ENCODE measurements at places on chromosomes 5 and 9.

DNA sequence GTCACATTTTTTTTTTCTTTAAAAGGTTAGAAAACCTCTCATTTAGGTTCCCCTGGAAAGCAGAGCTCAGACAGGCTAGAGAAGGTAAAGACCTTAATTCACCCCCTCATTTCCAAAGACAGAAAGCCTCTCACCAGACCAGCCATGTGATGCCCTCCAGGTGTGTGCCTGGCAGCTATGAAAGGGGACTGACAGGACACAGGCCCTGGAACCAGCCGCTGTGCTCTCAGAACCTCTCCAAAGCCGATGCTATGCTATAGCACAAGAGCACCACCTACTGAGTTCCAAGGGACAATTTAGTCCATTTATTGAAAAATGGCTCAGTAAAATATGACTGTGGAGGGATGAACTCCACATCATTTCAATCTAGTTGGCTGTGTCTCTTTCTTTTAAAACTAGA is 48.8 kb downstream of the FANCC start:
- no peak for DNase-seq

DNA sequence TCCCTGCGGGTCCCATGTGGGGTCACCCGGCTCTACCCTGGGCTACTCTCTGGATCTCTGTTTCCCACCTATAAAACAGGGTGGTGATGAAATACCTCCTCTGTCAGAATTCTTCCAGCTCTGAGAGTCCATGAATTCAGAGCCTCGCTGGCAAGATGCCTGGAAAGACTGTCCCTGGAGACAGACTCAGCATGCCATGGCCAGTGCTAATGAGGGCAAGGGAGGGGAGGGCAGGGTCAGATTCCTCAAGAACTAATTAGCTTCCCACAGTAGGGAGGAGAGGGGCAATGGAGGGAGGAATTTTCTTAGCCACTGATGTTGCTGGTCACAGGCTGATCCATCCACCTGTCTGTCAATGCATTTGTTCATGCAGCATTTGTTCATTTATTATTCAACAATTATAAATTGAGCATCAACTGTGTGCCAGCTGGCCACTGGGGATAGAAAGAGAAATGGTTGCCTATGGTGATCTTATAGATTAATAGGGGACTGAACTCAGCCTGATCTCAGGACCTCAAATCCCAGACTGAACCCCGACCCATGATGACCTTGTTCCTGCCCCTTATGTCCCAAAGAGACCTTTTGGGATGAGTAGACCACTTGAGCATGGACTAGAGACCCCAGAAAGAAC is 4.7 kb downstream of the SYNPO start:
- DNase-seq: no peak

DNA sequence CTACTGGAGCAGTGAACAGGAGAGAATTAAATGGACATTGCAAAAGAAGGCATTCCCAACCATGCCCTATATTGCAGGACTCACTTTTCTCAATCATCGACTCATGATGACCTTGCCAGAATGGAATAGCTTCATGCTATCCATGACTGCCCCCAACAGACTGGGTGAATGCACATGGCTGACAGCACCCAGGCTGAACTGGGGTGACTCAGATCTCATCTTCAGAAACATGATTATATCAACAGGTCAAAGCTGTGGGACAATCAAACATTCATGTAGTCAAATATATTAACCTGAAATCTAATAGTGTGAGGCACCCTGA is 34.7 kb upstream of the MIER3 start:
- DNase-seq: no peak

DNA sequence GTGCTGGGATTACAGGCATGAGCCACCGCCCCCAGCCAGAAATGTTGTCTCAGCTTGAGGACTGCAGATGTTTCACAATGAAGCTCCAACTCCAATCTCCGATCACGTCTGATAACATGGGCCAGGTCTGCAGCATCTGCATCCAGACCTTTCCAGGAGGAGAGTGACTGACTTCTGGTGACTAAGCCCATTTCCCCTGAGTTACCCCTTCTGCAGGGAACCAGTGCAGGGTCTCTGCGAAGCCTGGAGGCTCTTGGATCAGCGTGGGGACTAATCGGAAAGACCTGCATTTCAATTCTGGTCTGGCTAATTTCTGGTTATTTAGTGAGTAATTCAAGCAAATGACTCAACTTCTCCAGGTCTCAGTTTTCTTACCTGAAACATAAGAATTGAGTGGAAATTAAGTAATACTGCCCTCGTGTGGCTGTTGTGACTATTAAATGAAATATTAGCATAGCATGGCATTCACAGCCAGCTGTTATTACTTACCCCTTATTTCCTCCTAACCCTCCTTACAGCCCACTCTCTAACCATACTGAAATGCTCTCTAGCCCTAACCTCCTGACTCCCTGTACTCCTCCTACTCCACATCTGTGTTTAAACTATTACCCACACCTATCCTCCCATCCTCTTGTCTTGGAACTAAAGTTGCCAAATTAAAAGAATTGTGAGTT is 2.2 kb upstream of the GNPDA1 start:
- peak; percentile 22 for DNase-seq

GRCh38 chr5:51214746-51215145 is 168.5 kb upstream of the ISL1 start:
- no peak for DNase-seq

GRCh38 chr5:167479779-167480178 is 811.7 kb upstream of the WWC1 start:
- DNase-seq: no peak

- no peak for DNase-seq
These were observed 2.9 kb downstream of the KCNV2 start for GRCh38 chr9:2720179-2720654.

DNA sequence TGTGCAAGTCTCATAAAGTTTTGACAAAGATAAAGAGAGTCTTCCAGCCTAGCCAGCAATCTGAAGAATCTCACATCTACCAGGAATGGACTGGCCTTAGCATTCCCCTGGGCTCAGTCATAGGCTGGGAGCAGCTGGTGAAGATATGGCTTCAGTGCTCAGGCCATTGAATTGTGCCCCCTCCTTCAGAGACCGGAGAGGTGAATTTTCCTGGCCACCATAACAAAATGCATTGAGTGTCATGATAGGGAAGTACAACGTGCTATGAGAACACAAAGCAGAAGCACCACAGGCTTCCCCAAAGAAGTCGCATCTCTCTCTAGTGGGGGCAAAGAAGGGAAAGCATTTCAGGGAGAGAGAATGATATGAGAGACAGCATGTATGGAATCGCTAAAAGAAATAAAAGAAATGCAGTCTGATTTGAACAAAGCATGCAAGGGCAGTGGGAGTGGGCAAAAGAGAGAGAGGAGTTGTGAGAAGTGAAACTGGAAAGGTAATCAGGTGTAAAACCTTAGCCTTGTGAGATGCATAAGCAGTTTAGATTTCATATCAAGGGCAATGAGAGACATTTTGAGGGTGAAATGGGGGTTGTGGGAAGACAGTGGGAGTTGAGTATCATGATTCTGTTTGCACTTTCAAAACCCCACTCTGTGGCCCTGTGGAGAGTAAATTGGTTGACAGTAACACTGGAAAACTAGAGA is 57.1 kb upstream of the NMUR2 start:
- DNase-seq: no peak

GRCh38 chr5:59299006-59299405 is 594.5 kb downstream of the PDE4D start:
- DNase-seq: no peak

- no peak for DNase-seq
These were observed 42.9 kb downstream of the SUB1 start for GRCh38 chr5:32628049-32628844.

DNA sequence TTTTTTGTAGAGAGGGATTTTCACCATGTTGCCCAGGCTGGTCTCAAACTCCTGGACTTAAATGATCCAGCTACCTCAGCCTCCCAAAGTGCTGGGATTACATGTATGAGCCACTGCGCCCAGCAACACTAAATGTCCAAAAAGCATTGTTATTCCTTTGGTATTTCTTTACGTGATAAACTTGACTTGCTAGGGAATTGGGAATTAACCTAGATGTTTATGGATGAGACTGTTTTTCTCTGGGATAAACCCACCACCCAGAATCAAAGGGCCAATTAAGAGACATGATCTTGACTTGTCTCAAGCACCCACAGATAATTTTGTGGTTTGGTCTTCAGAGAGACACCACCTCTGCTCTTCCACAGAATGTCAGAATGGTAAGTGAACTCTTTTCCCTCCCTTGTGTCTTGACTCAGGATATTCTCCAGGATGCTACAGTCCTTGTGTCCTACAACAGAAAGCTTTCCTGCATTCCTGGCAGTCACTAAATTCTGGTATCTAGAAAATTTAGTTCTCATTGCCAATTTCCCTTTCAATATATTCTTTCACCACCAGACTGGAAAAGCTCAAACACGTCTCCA is 55.7 kb downstream of the ALDH1A1 start:
- DNase-seq: no peak

- no peak for DNase-seq
These were observed 38.2 kb downstream of the MED10 start for GRCh38 chr5:6340100-6340499.

- no peak for DNase-seq
These were observed 579 bp downstream of the ADAMTS16 start for GRCh38 chr5:5140479-5141338.

GRCh38 chr5:146825033-146825432 is 53.5 kb downstream of the PPP2R2B start:
- no peak for DNase-seq

DNA sequence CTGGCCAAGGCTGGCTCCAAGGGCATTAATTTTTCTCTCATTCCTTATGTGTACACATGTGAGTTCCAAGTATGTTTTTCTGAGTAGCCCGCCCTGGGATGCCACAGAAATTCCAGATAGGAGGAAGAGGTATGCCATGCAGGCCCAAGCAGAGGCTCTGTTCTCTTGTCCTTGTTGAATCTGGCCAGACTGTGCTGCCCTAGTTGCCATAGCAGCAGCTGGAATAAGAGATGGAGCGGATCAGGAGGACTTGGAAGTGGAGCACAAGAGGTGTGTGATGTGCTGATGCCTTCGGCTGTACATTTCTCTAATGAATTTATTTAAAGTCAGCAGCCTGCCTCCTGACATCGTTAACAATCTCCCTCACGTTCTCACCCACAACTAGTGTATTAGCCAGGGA is 235.6 kb upstream of the RPS23 start:
- no peak for DNase-seq

GRCh38 chr9:33378121-33378795 is 24.1 kb downstream of the AQP7 start:
- no peak for DNase-seq
